ENCODE measurements at places on chromosomes 11 and 22.

DNA sequence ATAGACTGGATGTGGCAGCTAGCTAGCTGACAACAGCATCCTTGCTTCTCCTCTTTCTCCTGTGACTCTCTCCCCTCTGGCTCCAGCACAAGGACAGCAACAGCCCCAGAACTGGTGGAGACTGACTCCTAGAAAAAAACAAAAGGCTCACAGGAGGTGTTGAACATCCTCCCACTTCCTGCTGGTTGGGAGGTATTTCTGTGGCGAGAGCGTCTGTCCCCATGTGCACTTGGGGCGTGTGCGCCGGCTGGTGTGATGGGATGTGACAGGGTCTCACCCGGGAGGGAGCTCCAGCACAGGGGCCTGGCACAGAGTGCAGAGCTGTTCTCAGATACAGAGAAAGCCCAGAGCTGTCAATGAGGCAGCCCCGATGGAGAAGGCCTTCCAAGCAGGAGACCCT lies 107.2 kb upstream of the E2F8 start:
- no peak for DNase-seq

- no peak for DNase-seq
Observed at GRCh38 chr11:100719809-100720221, 32.7 kb downstream of the ARHGAP42 start.

DNA sequence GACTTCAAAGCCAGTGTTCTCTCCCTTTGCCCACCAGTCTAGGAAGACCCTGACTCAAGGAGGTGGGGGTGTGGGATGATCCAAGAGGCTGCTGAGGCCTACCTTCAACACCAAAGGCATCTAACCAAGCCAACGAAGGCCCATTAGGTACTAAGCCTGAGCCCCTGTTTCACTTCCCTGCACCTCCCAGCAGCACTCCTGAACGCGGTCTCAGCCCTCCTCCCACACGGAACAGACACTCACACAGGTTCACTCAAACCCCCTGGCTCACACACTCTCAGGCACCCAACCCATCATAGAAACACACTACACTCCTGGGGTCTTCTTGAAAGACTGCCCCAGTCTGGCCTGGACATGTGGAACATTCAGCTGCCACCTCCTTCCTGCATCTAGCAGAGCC lies 40.7 kb downstream of the SLC22A12 start:
- DNase-seq, result no peak

DNA sequence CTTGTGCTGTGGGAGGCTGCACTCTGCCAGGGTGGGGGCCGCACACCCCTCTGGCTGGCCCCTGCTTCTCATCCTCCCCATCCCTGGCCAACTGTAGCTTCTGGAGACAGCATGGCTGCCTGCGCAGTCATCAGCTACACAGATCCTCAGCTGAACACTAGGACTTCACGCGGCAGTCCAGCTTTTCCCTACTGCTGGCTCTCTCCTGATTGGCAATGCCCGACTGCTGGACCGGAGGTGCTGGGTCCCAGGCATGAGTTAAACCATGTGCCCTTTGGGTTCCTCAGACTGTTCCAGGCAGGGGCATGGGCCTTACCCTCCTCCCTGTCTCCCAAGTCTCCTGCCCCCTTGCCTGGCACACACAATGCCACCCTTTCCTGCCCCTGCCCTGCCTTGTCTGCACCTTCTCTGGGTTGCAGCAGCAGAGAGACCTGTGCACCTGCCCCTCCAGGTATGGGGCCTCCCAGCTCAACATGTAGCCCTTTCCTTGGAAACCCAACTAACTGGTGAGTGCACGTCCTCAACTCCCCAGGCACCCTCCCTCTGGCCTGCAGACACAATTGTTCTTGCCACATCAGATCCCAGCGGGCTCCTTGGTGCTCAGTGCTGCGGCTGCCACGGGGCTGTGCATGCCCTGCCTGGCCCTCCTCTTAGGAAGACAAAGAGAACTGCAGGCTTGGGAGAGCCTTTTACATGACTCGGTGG lies 1039.2 kb downstream of the TBC1D22A start:
- DNase-seq, result no peak

DNA sequence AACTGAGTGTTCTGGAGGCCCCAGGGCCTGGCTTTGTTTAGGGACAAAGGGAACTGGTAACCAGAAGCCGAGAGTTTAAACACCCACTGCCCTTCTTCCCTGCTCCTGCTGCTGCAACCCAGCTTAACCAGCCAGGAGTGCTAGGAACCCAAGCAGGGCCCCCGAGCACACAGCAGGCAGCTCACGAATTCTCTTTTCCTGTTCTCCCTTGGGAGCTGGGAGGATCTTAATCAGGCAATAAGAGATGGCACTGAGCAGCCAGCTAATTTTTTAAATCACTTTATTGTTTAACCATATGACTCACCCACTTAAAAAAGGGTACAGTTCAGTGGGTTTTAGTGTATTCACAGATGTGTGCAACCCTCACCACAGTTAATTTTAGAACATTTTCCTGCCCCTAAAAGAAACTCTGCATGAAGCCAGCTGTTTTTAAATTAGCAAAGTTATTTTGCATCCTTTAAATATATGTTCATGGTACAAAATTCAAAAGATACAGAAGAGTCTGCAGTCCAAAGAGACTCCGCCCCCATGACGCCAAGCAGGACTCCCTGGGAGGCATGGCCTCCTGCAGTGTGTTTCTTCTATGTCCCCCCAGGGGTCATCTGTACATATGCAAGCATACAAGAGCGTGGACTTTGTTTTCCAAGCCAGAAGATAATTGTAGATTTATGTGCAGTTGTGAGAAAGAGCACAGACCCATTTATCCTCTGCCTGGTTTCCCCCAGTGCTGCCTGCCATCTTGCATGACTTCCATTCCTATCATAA lies 18.9 kb upstream of the PPP6R3 start:
- DNase-seq, result no peak

GRCh38 chr11:80473562-80473961 lies 1032.7 kb upstream of the TENM4 start:
- no peak for DNase-seq

GRCh38 chr11:69518081-69518950 lies 36.9 kb downstream of the LINC01488 start:
- no peak for DNase-seq

All from T follicular helper cell (primary cell).